ENCODE measurements at places on chromosomes 6 and 20.
A peak's percentile ranks its signal among the peaks of the same experiment; 100 is the strongest.

DNA sequence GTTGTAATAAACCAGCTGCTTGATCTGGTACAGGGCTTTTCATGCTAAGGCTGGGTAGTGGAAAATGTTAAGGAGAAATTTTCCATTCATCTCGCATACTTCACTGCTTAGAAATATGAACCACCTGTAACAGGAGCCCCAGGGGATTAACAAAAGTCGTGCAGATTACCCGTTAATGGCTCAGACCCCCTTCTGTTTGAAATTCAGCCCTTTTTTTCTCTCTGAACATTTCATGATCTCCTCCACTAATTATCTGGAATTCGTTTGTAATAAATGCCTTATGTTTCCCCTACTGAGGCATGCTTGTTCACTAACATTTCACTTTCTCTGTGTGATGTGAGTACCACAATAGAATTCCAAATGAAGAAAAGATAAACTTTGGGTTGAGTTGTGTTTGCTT, 336.4 kb upstream of the HSF2 start:
- no peak for DNase-seq

DNA sequence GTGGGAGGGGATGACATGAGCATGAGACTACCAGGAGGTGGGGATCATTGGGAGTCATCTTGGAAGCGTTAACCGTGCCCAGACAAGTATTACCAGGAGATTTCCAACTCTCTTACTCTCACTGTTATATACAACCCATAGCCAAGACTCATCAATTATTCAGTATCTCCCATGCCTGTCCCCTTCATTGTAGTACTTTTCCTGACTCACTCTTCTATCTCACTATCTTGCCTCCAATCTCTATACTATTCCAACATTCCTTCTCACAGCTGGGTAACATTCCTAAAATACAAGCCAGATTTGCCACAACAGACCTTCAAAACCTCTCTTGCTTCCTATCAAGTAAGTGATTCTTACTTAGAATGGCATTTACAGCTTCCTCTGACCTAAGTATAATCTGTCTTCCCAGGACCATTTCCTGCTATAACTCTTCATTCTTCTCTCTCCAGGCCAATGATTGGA, 226.3 kb upstream of the SMLR1 start:
- no peak for DNase-seq

GRCh38 chr20:62516338-62516737, 40.5 kb upstream of the GATA5 start:
- DNase-seq, result no peak

- DNase-seq, result no peak
Observed at GRCh38 chr6:22079783-22080182, 217.1 kb downstream of the PRL start.

DNA sequence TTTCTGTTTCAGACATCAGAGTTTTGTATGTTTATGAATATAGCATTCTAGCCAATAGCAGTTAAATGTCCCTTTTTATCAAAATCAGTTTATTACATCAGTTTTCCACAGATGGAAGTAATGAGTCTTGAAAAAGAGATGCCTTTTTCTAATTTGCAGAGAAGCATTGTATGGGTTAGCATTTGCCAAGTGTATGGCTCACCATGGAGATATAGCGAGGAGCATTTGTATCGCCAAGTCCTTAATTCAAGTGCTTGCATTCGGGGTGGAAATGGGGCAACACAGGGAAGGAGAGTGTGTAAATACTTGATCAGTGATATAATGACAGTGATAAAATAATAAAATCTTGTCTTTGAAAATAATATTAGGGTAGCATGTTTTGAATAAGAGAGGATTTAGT, 42.9 kb downstream of the TXLNB start:
- no peak for DNase-seq

DNA sequence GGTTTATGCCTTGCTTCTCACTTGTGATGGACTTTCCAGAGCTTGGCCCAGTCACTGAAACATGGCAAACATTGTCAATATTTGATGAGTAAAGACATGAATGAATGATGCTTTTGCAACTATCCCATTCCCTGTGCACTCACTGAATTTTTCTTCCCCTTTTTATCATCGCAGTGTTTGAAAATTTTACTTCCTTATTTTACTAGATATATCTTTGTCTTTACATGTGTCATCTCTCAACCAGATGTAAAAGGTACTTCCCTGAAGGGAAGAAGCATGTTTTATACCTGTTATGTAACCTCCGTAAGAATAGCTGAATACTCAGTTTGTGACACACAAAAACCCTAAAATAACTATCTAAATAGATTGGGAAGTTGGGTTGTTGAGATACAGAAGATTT, 544.7 kb upstream of the FLRT3 start:
- no peak for DNase-seq

GRCh38 chr20:38935285-38935684, 9.1 kb downstream of the FAM83D start:
- no peak for DNase-seq

DNA sequence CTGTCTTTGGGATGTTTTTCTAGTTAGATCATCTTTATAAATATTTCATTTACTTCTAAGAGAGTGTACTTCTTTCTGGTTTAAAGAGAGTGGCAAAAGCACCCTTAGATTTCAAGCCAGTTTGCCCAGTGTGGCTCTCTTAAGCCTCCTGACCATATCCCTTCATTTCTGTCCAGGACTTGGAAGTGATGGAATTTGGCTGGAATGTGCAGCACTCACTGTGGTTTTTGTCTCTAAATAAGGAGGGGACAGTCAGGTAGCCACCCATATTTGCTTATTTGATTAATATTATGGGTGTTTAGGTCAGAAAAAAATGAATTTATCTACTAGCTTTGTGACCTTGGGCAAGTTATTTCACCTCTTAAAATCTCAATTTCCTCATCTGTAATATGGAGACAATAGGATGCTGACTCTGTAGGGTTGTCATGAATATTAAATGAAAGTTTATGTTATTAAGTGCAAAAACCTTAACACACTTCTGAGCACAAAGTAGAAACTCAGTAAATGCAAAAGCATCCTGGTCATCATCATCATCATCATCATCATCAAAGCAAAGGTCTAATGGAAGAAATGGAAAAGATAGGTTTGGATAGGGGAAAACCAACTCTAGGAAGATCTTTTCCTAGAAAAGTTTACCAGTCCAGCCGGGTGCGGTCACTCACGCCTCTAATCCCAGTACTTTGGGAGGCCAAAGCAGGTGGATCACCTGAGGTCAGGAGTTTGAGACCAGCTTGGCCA, 3.1 kb downstream of the CRYBG1 start:
- DNase-seq, result no peak

GRCh38 chr6:4365686-4366085, 230.3 kb upstream of the ECI2 start:
- DNase-seq, result no peak

DNA sequence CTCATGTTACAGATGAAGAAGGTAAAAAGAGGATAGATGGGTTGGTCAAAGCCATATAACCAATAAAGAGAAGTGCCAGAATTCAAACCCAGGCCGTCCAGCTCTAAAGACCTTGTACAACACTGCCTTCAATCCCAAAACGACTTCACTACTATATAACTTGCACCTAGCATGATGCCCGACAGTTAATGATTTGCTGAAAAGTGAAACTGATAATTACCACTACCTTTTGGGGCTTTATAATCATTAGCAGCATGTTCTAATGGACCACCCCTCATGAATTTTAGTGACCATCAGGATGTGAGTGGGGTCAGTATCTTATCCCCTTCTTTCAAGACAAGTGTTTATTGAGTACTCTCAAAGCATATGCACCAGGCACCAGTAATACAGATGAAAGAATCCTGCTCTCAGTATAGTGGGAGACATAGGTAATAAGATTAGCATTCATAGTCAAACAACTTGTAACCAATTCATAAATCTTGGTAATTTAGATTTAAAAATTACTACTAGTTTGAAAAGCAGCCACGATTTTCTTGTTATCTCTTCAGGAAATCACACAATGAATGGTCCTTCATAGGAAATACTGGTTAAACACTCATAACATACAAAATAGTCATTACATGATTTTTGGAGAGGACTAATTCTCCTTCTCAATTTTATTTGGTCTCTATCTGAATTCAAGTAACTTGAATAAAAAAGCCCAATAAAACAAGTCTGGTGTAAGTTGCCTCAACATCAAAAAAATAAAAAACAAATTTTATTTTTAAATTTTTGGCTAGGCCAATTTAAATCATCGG, 98.0 kb downstream of the EPB41L2 start:
- no peak for DNase-seq

- peak; percentile 74 for DNase-seq
Observed at GRCh38 chr20:11352041-11352440, 565.7 kb upstream of the BTBD3 start.

GRCh38 chr6:79780881-79781280, 149.8 kb downstream of the SH3BGRL2 start:
- no peak for DNase-seq

GRCh38 chr6:28589957-28590349, 64.3 kb downstream of the GPX5 start:
- no peak for DNase-seq

DNA sequence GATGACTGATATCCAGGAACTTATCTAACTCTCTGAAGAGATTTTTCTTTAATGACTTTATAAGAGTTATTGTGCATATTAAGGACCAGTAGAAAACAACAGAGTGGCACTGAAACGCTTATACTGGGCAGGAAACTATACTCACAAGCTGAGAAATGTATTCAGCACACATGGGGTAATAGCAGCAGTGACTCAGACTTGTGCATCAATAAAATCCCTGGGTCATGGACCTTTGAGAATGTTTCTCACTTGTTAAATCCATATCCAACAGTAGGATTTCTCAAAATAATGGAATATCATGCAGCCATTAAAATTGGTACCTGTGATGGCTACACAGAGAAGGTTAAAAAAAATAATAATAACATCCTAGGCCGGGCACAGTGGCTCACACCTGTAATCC, 219.5 kb downstream of the BTBD9 start:
- no peak for DNase-seq

DNA sequence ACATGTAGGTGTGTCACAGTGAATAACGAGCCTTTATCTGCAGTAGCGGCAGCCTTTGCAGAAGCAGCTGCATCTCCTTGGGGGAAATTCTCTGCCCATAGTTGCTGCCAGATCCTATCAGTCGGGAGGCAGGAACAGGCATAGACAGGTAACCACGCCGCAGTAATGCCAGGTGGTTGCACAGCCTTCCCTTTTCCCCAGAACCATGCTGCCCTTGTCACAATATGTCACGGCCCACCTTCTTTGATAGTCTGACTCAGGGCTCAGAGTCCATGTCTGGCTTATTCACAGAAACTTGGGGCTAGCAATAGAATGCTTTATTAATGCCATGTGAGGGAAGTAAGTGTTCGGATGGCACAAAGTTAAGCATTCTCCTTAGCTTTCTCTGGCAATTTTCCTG, 76.6 kb downstream of the F13A1 start:
- no peak for DNase-seq

DNA sequence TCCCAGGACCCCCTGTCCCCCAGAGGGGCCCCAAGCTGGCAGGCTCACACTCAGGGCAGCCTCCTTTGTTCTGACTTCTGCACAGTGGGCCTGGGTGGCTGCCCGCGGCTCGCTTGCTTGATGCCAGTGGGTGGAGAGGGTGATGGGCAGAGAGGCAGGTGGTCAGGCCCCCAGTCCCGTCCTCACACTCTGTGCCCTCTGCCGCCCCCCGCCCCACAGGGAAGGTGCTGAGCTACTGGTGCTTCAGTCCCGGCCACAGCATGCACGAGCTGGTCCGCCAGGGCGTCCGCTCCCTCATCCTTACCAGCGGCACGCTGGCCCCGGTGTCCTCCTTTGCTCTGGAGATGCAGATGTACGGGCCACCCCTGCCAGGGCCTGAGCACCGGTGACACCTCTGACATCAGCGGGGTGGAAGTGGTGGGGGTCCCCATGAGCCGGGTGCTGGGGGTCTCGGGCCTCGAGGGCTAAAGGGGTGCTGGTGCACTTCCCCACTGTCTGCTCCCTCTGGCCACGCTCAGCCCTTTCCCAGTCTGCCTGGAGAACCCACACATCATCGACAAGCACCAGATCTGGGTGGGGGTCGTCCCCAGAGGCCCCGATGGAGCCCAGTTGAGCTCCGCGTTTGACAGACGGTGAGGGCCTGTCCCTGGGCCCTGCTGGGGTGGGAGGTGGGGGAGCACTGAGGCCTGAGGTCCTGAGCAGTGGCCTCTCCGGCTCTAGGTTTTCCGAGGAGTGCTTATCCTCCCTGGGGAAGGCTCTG, 8.9 kb upstream of the TNFRSF6B start:
- DNase-seq, result no peak

- DNase-seq, result peak; percentile 19
Observed at GRCh38 chr6:15893556-15894253, 230.9 kb upstream of the DTNBP1 start.

GRCh38 chr6:31652925-31653724, 664 bp upstream of the BAG6 start:
- DNase-seq, result no peak

GRCh38 chr6:31450751-31451150, 47.2 kb upstream of the MICB start:
- DNase-seq, result no peak

DNA sequence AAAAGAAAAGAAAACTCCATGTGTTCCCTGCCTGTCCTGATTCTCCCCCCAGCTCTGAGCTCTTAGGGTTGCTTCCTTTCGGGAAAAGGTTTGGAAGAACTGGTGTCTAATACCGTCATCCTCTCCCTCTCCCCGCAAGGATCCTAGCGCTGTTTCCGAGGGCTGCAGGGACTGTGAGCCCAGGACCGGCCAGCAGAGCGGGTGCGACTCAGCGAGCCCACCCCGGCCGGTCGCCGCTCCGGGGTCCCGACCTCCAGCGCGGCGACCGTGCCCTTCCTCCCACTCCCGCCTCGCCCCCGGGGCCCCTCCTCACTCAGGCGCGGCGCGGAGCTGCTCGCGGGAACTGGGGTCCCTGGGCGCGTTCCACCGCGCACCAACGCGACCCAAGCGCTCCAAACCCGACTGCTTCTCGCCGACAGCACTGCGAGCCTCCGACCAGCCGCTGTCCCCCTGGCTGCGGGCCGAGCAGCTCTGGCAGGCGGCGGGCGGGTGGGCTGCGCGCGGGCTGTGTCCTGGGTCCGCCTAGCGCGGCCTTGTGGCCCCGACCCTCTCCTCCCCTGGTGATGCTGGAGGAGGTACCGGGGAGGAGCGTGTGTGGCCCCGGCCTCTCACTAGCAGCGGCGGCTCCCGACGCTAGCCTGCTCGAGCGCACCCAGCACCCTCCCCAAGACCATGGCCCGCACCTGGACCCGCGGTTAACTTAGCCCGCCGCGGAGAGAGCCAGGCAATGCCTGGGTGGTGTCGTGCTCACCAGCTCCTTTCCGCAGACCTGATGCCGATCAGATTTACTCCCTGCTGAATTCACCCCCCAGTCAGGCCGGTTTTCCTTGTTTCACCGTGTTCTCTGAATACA, at the start of gene PLA2G7:
Gene PLA2G7, minus strand, starts transcription at position 509 of the 853 bp plus-strand sequence. CDS start 12,484 bp downstream, outside the sequence.
- peak; percentile 40 for DNase-seq

- DNase-seq, result no peak
Observed at GRCh38 chr6:95804847-95805541, 210.8 kb upstream of the FUT9 start.

DNA sequence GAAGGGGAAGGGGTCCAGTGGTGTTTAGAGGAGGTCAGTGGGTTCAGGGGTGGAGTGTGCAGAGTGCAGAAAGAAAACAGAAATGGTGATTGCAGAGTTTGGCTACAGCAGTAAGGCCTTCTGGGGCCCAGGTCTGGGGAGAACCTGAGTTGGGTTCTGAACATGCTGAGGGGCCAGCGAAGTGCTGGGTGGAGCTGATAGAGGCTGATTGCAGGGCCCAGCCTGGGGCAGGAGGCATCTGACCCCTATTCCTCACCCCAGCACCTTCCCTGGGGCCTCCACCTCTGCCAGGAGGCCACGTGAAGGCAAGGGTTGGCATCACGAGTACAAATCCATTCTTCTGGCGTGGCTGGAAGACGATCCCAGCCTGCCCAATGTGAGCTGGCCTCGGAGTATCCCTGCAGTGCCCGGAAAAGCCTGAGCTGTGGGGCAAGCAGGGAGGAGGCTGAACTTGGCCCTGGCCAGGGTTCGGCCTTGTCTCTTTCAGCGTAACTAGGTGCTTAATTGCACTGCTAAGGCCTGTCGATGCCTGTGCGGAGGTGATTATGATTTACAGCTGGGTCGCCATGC, 35.3 kb downstream of the VSTM2L start:
- no peak for DNase-seq

Data from NCI-H748 treated with DMSO at 0.1 percent for 48 hours (cell line).